ENCODE measurements at places on chromosomes 2 and 18.
A peak's percentile ranks its signal among the peaks of the same experiment; 100 is the strongest.

DNA sequence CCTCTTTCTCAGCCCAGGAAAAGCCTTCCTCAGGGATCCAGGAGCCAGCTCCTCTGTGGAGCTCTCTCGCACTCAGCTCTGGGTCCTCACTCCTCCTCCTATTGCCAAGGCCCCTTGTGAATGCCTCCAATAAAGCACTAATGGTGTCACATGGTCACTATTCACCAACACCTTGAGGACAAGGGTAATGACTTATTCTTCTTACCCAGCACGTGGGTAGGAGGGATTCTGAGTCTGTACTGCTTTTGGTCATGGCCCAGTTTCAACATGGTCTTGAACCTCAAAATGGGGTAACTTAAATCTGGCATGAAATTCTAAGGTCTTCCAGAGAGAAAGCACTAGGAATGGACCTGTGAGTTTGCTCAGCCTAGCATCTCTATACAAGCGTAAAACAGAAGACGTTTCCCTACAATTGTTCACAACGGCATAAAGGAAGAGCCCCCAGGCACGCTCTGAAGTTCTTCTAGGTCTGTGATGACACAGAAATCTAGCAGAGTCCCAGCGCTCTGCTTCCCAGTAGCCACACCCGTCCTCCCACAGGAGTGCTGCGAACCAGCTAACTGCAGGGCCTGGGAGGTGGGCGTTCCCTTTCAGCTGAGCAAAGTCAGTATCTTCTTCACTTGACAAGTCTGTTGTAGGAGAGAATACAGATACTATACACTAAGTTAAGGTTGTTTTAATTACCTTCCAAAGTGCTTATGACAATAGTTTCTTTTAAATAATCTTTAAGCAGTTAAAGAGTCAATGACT is 14.6 kb upstream of the KIDINS220 start:
- DNase-seq = no peak

DNA sequence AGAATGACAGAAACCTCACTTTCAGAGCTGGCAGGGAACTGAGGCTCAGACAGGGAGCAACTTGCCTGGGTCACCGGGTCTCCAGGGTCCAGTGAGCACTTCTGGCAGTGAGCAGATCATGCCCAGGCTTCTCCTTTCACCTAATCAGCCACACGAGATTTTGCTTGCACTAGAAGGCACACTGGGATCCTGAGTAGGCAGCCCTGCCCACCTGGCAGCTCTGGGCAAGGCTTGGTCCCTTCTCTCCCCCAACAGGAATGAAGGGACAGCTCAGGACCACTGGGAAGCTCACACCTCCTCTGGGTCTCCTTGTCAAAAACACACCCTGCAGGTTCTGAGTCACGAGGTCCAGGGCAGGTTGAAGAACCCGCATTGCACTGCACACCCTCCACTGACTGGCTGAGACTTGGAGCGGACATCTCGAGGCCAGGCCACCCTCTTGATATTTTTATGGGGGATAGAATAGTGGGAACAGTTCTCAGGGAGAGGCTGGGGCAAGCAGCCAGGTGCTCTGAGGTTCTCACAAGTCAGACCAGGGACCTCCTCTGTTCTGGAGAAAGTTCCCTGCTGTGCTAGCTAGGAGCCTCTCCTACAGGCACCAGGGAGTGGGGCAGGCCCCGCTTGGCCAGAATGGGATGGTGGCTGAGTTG is 5.7 kb downstream of the MAL start:
- no peak for DNase-seq

- DNase-seq = no peak
Observed at GRCh38 chr2:29226808-29227207, 111.6 kb downstream of the CLIP4 start.

DNA sequence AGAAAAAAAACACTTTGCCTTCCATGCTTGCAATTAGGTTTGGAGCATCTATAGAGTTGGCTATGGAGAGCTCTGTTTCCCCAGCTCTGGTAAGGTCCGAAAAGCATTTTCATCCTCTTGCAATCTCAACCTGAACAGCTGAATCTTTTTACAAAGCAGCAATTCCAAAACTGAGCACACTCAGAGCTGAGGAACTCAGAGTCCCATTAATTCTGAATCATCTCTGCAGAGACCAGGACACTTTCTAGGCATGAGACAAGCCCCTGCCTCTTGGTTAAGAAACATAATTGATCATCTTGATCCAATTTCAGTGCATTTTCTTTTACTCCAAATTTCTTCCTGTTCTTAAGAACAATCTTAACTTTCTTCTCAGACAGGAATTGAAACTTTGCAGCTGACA is 4.2 kb downstream of the CNGA3 start:
- no peak for DNase-seq

DNA sequence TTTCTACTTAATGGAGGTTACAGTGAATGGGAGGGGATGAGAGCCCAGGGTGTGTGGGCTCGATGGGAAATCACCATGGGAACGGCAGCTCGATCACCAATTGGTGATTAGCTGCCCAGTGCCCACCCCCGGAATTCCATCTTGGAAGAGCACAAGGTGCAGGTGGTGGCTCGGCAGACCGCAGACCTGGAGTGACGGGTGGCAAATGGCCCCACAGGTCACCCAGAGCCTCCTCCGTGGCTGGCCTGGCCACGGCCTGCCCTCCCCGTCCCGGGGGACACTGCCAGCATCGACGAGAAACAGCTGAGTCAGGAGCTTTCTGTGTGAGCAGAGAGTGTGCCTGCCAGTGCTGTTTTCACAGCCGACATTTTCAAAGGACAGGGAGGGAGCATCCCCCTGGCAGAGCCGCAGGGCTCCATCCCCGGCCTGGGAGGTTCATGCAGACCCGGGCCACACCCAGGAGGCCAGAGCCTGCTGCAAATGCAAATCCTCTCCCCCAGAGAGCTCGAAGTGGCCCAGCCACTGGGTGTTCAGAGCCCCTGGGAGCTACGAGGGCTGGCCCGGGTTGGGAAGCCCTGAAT is 176.4 kb upstream of the MYT1L start:
- no peak for DNase-seq

DNA sequence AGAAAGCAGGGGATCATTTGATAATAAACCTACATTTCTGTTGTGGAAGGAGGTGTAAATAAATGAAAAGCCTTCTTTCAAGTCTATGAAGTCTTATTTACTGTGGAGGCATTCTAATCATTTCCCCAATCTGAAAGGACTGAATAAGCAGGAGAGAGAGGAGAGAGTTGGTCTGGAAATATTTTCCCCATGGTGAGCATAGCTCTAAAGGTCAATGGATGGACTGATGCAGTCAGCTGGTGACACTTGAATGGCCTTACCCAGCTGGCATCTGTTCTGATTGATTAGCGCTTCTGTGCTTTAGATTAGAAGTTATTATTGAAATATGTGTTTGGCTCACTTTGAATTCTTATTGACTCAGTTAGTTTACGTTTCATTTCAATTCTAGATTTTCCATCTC is 122.7 kb downstream of the PARD3B start:
- no peak for DNase-seq

DNA sequence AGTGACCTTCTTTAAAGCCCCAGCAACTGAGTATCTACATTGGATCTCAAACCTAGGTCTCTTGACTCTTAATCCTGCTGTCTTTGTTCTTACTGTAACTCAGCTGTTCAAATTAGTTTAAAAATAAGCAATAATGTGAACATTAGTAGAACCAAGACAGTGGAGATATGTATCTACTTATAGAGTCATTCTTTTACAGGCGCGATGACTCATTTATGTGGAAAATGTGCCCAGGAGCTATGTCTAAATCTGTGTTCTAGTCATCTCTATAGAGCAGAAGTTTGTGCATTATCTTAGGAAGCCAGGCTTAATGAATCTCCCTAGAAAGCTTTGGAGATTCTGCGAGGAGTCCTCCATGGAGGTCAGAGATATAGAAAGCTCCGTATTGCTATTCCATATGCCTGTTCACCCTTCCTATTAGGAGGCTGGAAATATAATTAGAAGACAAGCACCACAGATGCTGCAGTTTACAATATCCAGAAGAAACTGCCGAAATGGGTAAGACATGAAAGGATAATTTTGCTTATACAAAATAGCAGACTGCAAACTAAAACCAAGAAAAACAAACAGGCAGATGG is 211.6 kb downstream of the TRIB2 start:
- DNase-seq = no peak

DNA sequence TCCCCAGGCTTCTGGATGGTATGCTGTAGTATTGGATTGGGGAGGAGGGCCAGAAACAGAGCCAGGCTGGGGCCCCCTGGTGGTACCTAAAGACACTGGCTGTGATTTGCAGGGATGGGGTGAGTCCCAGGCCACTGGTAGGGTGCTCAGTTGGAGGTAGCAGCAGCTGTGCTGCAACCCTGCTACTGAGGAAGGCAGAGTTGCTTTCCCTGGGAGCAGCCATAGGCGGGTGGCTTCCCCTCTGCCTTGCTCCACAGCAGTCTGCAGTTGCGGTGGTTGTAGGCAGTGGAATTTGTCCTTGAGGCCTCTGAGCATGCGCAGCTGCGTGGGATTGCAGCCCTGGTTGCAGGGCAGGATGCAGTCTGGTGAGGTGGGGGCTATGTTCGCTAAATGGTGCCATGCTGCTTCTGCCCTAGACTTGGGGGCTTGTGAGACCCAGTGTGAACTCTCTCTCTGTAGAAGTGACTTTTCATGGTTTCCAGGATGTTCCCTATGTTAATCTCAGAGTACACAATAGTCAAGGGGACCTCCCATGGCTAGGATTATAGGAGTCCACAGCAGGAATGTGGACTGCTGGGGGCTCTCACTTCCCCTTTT is 443.5 kb downstream of the XIRP2 start:
- DNase-seq = no peak

DNA sequence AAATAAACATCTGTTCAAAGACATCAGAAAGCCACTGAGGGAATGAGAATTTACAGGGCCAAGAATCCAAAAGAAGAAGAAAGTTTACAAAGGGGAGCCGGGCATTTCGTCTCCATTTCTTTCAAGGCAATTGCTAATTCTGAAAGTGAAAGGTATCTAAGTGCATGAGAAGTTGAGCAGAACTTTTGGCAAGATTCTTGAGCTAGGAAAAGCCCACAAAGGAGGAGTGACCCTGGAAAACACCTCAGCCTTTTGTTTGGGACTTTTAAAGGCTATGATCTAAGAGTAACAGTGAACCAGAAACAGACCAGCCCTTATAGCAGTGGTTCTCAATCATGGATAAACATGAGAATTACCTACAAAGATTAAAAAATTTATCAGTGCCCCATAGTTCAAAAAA is 87.4 kb downstream of the MDH1 start:
- DNase-seq = no peak

DNA sequence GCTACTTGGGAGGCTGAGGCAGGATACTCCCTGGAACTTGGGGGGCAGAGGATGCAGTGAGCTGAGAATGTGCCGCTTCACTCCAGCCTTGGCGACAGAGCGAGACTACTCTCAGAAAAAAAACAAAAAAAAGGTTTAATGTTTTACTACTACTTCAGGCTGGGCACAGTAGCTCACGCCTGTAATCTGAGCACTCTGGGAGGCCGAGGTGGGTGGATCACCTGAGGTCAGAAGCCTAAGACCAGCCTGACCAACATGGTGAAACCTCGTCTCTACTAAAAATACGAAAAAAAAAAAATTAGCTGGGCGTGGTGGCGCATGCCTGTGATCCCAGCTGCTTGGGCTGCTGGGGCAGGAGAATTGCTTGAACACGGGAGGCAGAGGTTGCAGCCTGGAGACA is 75.7 kb upstream of the ATIC start:
- DNase-seq = no peak

GRCh38 chr18:50181590-50181989 is 13.4 kb downstream of the MYO5B start:
- no peak for DNase-seq

- no peak for DNase-seq
Observed at GRCh38 chr2:9329497-9329896, 93.8 kb downstream of the ITGB1BP1 start.

DNA sequence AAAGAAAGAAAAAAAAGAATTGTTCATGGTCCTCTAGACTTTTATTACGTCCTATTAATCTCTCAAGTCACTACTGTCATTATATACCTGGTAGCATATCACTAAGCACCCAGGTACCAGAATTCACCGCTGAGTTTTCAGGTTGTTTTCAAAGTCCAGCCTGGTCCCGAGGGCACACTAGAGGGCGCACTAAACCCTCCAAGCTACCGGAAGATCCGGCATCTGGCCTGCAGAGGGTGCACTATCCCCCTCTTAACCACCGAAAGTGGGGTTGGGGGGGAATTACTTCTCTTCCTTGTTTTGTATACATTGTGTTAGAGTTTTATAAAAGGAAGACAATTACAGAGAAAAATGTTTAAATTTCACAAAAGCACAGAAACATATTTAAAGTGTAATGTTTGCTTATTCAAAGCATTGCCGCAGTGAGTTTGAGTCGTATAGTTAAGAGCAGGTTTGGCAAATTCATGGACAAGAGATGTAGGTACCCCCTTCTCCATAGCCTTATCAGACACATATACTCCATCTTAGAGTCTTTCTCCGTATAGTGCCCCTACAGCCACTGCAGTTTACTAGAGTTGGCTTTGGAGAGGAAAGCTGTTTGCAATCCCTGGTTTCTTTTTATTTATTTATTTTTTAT is 19.2 kb downstream of the MOGAT1 start:
- DNase-seq = peak; percentile 80

GRCh38 chr2:191170773-191171172 is 20.0 kb upstream of the STAT4 start:
- no peak for DNase-seq

DNA sequence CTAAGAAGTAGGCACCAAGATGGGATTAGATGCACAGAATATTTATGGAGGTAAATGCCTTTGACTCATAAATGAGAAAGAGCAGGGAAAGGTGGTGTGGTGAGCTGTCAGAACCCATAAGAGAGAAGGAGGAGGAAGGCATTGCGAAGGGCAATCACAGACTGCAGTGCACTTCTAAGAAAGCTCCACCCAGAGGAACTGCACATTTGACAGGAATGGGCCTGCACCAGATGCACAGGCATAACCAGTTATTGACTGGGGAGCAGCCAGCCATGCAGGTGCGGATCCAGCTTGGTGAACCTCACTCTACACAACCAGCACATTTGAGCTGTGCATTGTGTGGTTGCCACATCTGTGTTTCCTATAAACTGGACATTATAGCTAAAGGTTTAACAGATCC is 62.2 kb upstream of the L3MBTL4 start:
- DNase-seq = no peak

GRCh38 chr2:222214885-222215284 is 83.9 kb downstream of the PAX3 start:
- DNase-seq = no peak

GRCh38 chr2:182422864-182423263 is 4.0 kb downstream of the PDE1A start:
- no peak for DNase-seq

- DNase-seq = no peak
Observed at GRCh38 chr18:50917021-50917420, 38.1 kb downstream of the ME2 start.

- no peak for DNase-seq
Observed at GRCh38 chr18:8081872-8082553, 514.9 kb downstream of the PTPRM start.

DNA sequence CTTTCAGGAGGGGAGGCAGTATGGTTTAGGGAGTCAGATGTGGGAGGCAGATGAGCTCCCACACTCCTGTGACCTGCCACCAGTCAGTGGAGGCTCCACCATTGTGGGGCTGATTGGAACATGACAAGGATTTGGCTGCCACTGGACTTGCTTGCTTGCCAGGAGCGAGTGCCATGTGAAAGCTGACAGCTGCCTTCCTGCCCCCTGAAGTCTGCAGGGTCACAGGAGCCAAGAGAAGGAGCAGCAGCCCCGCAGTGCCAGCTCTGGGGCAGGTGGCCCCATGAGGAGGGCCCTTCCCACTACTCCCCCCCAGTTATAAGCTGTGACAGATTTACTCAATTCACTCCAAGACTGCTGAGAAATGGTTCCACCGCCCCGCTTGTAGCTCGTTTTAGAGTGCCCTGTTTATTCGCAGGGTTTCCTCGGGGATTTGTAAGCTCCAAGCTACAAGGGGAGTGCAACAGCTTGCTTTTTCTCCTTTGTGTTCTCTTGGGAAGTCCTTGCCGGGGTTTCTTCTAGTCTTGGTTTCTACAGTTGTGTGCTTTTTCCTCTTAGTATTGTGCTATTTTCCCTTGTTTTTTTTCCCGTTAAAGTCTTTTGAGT is 414.3 kb downstream of the MEIS1 start:
- no peak for DNase-seq

Data from activated naive CD8-positive, alpha-beta T cell treated with anti-CD3 and anti-CD28 coated beads, Interleukin-2, amount 50 U/mL, for 24 hours (primary cell).